Calu3 (cell line): ENCODE measurements at places on chromosomes 11 and 22. TPM values are rescaled to one million over a fixed set of nuclear protein-coding genes. Genes with fewer than 3 reads are reported as not detected.
A peak's percentile ranks its signal among the peaks of the same experiment; 100 is the strongest.

IGSF22 gene
- total RNA-seq: not detected in 2 replicates

DNA sequence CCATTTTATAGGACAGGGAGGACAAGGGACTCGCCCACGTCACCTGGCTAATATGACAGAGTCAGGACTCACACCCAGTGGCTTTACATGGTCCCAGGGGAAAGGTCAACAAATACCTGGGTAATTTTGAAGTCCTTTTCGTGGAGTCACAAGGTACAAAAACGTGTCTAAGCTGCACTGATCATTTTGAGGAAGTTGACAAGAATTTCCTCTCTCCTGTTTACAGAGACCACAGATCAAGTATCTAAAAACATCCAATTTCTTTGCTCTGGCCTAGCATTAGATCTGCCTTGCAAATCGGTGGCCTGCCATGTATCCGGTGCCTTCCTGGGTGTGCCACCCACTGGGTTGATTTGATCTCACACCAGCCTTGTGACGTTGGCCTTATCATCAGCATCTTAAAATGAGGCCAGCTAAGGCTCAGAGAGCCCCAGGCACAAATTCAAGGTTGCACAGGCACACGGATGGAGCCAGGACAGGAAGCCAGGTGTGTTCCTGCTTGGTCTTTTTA is 17.6 kb downstream of the GDPD5 start:
- DNase-seq: no peak

DNA sequence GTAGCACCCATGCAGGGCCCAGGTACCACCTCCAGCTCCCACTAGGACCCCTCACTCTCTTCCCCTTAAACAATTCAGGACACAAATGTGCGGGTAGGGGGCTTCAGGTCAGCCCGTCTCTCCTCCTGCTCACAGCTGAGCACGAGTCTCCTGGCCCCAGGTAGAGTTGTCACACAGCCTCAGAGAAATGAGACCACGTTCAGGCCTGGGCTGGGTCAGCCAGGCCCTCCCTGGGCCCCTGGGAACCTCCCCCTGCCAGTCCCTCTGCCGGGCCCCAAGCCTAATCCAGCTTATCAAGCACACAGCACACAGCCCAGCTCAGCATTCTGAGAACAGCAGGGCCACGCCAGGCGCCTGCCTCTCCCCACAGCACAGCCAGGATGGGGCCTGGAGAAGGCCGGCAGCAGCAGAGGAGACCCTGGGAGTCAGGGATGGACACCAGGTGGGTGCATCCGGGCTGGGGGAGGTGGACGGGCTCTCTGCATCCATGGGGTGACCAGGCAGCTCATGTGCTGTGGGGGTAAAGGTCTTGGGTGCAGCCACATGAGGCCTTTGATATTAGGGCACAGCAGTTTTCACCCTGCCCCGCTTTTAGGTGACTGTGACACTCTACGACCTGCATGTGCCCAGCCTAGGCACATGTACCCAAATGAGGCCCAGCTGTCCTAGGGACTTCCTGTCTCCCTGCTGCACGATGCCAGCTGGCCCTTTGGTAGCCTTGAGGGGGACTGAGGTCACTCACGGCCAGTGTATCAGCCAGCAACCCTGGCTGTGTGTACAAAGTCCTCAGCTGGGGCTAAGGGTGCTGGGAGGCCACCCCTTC is 87.0 kb downstream of the MORC2 start:
- DNase-seq: no peak

DNA sequence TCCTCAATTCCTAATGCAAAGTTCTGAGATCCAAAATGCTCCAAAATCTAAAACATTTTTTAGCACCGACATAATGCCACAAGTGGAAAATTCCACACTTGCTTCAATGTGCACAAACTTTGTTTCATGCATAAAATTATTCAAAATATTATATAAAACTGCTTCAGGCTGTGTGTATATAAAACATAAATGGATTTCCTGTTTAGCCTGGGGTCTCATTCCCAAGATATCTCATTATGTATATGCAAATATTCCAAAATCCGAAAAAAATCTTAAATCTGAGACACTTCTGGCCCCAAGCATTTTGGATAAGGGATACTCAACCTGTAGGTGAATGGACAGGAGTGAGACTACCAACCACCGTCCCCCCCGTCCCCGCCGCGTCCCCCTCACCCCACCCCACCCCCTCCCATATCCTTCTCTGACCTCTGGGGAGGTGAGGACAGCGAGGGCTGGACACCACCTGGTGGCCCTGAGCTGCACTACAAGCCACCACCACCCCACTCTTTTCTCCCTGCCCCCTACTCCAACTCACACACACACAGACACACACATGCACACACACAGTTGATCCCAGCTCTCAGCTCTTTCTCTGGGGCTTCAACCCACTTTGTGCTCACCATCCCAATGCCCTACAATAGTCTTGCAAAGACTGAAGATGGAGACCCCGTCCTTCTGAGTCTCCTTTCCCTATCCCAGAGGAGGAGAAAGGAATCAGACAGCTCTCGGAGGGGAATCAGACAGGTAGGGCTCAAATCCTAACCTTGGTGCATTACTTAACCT is 101.0 kb downstream of the PDE2A start:
- DNase-seq: peak; percentile 63

DNA sequence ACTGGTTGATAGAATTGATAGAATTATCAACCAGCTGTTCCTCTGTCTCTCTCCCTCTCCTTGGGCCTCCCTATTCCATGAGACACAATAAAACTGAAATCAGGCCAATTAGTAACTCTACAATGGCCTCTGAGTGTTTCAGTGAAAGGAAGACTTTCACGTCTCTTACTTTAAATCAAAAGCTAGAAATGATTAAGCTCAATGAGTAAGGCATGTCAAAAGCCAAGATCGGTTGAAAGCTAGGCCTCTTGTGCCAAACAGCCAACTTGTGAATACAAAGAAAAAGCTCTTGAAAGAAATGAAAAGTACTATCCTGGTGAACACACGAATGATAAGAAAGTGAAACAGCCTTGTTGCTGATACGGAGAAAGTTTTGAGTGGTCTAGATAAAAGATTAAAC is 16.6 kb downstream of the PIH1D2 start:
- DNase-seq: no peak
